ENCODE measurements at places on chromosomes 6 and 20. TPM values are rescaled to one million over a fixed set of nuclear protein-coding genes. Genes with fewer than 3 reads are reported as not detected.

Gene KCNQ5
- 1.4 TPM for total RNA-seq

Gene BANF2
- not detected for total RNA-seq

Gene RBBP9
- total RNA-seq = 21.1 TPM

Gene POFUT1
- total RNA-seq = 45.9 TPM

Gene HLA-DRB1
- total RNA-seq = not detected

Gene TRIM10
- total RNA-seq = not detected

Gene PRR18
- total RNA-seq = not detected

Gene FOXQ1
- total RNA-seq = 2.0 TPM

Gene ADGRF4
- 3.4 TPM for total RNA-seq

Gene BTNL2
- not detected for total RNA-seq

Gene NTSR1
- not detected for total RNA-seq

Gene C6orf52
- not detected for total RNA-seq

Gene FOXC1
- 18.6 TPM for total RNA-seq

Gene BFSP1
- 4.4 TPM for total RNA-seq

Gene HDGFL1
- not detected for total RNA-seq

Gene SIM1
- total RNA-seq = 6.9 TPM

Gene CDYL
- 12.2 TPM for total RNA-seq

Gene CAP2
- 5.5 TPM for total RNA-seq

Gene LCA5
- total RNA-seq = 1.7 TPM

Gene TRIM40
- total RNA-seq = not detected

Gene NRSN1
- total RNA-seq = not detected

Gene RRAGD
- total RNA-seq = 10.8 TPM

Gene CDH4
- total RNA-seq = 21.0 TPM

Gene SIGLEC1
- not detected for total RNA-seq

Gene TGM3
- total RNA-seq = not detected

Gene OR12D3
- total RNA-seq = not detected

Gene CLPSL1
- total RNA-seq = not detected

Gene PDE7B
- total RNA-seq = 2.4 TPM

Gene SEMG1
- not detected for total RNA-seq

Gene SHLD1
- total RNA-seq = 1.3 TPM

Gene ARFGAP1
- 73.3 TPM for total RNA-seq

Data from epithelial cell of proximal tubule (primary cell).